ENCODE measurements at places on chromosomes 12 and 14.

GRCh38 chr14:59664741-59665140, 88.1 kb upstream of the CCDC175 start:
- no peak for DNase-seq

DNA sequence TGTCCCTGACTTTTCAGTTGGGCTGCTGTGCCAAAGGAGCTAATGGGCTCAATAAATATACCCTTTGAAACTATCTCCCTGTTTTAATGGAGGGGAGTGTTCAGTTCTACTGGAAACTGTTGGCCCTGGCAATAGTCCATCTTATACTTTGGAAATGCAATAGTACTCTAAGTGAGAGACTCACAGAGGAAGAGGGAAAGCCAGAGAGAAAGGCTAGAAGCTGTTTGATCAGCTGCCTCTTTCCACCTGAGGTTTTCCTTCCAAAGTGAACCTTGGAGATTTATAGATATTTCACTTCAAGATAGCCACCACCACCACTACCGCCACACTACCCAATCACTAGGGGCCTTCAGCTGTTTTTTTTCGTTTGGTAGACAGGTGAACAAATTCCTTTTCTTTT, 93.6 kb upstream of the CCDC91 start:
- no peak for DNase-seq

- no peak for DNase-seq
Observed at GRCh38 chr12:15851919-15852318, 30.3 kb upstream of the STRAP start.

- DNase-seq, result no peak
Observed at GRCh38 chr14:51401756-51402155, 161.7 kb downstream of the TMX1 start.

GRCh38 chr12:4974217-4974616, 64.5 kb downstream of the KCNA1 start:
- no peak for DNase-seq

Measured in effector CD4-positive, alpha-beta T cell (primary cell).